Naive thymus-derived CD8-positive, alpha-beta T cell (primary cell): ENCODE measurements at places on chromosomes 1 and 21.

GRCh38 chr21:20292280-20292679 is 705.9 kb upstream of the NCAM2 start:
- no peak for DNase-seq

GRCh38 chr21:46666941-46667740 is 31.7 kb downstream of the PRMT2 start:
- DNase-seq = no peak

- no peak for DNase-seq
Observed at GRCh38 chr1:33086384-33086850, 5.5 kb downstream of the AZIN2 start.

GRCh38 chr1:83725735-83726360 is 273.1 kb downstream of the TTLL7 start:
- DNase-seq = no peak

GRCh38 chr1:1259951-1260600 is 13.6 kb upstream of the C1QTNF12 start:
- DNase-seq = no peak

DNA sequence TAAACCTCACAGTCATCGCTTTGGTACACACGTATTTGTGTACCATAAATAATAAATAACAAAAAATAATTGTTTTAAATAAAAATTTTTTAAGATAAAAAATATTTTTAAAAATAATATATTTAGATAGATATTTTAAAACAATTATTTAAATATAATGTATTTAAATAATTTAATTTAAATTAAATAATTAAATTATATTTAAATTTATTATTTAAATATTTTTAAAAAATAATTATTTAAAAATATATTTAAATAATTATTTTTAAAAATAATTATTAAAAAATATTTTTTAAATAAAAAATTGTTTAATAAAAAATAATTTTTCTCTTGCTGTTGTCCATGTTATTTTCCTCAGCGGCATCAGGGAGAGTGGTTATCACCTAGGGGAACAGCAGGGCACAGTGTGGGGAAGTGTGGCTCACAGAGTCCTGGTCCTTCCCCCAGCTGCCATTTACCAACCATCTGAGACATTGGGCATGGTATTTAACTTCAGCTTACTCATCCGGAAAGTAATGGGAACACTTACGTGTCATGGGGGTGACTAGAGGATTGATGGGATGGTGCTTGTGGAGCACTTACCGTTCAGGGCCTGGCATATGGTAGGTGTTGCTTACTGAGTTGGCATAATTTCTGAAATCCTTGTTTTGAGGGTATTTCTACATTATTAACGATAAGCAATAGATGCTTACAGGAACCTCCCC is 92.9 kb upstream of the TSPAN2 start:
- no peak for DNase-seq

DNA sequence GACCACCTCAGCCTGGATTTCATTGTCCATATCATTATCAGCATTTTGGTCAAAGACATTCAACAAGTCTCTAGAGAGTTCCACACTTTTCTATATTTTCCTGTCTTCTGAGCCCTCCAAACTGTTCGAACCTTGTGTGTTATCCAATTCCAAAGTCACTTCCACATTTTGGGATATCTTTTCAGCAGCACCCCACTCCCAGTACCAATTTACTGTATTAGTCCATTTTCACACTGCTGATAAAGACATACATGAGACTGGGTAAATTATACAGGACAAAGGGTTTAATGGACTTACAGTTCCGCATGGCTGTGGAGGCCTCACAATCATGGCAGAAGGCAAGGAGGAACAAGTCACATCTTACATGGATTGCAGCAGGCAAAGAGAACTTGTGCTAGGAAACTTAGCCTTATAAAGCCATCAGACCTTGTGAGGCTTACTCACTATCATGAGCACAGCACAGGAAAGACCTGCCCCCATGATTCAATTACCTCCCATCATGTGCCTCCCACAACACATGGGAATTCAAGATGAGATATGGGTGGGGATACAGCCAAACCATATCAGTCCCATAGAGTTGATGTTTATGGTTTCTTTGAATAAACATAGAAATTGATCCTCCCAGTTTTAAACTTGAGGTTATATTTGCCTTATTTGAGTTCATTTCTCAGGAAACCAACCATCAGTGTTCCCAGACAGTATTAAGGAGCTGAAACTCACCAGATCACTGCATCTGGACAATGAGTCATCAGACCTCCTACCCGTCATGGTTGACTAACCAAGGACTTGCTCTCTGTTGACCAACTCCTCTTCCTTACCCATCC is 322.7 kb upstream of the DUSP10 start:
- DNase-seq = no peak

DNA sequence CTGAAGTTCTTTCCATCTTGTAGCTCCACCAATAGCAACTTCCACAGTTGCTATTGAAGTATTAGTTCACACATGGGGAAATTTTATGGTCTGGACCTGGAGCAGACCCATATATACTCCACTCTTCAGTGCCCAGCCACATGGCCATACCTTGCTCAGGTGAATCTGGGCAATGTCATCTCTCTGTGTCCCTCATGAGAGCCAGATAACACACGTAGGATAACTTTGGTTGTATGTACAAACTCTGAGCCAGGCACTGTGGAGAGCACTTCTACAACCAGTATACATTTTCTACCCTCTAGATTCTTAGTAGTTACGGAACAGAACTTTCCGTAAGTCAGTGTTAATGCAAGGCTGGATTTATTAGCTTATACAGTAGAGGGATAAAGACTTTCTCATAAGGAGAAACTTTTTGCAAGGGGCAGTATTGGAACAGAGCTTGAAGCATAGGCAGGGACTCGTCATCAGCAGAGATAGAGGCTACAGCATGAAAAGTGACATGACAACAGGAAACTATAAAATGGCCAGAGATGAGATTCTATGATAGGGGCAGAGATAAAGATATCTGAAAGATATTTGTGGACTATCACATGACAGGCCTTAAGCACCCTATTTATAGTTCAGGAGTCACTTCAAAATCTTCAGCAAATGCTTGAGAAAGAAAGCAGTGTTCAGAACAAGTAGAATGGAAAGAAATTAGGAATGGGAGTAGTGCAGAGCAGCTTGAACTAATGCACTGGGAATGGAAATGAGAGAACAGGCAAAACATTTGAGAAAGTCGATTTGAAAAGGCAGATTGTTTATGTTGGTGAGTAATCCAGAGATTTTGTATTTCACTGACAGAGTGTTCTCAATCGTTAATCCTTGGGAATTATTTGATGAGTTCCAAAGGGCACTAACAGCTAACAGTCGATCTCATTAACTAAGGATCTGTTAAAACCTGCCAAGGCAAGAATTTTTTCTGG is 481.8 kb downstream of the USP25 start:
- no peak for DNase-seq

DNA sequence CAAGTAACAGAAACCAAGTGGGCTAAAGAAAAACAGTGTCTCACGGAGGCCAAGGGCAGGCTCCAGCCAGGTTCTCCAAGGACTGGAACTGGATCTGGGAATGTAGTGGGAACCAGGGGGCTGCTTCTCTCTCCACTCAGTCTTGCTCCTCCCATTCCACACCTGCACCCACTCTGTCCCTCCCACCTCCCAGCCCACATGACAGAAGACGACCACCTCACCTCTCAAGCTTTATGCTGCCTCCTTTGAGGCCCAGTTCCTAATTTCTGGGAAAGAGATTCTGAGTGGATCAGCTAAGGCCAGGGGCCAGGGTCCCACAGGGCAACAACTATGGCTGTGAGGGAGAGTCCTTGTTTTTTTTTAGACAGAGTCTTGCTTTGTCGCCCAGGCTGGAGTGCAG is 18.8 kb upstream of the CEP85 start:
- DNase-seq = no peak

GRCh38 chr21:31752967-31753366 is 21.0 kb upstream of the SCAF4 start:
- no peak for DNase-seq

DNA sequence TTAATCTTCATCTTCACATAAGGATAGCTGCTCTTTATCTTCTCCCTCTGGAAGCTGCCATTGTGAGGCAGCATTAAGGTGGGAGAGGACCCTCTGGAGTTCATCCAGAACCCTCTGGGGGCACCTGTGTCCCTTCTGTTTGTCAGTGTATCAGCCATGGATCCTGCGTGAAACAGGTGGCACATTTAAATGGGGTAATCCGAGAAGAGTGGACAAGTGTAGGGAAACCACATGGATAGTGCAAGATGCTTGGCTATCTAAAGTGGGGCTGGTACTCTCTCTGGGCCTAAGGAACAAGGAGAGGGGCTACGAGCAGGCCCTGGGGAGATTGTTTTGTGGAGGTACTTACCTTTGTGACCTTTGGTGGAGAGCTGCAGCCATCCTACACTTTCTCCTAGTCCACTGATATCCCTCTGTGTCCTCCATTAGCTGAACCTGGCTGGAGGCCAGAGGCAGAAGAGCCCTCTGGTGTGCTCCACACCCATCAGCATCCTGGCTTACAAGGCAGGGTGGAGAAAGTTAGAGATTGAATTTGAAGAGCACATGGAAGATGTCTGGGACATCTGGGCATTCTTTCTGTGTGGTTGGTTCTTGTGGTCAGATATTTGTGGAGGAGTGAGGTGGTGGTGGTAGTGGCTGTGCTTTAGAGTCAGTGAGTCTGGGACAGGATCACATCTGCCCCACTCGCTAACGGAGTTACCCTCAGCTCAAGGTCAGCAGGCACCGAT is 117.7 kb downstream of the FGGY start:
- DNase-seq = no peak

GRCh38 chr1:240385985-240386978 is 225.7 kb downstream of the GREM2 start:
- no peak for DNase-seq
